ENCODE measurements at places on chromosomes 11 and 22.
A peak's percentile ranks its signal among the peaks of the same experiment; 100 is the strongest.

DNA sequence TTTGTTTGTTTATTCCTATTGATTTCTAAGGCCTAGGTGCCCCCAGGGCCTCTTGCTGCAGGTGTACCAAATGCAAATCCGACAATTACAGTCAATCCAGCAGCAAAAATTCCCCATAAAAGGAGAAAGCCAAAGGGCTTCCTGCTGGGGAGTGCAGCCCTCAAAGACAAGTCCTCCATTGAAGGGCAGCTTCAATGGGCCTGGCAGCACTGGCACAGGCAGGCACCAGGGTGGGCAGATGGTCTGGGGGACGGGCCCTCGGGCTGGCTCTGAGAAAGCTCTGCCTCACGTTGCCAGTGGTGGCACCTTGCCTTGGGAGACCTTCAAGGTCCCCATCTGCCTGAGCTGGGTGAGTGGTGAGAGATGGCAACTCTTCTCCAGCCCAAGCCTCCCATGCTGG lies 128.0 kb downstream of the DSCAML1 start:
- DNase-seq, result no peak

- DNase-seq, result no peak
Measured at GRCh38 chr22:24001314-24001713, 3.9 kb downstream of the GSTT4 start.

GRCh38 chr11:57309106-57310059 lies 15.4 kb downstream of the TNKS1BP1 start:
- DNase-seq, result no peak

GRCh38 chr11:133901316-133901715 lies 55.5 kb downstream of the IGSF9B start:
- DNase-seq, result no peak

- no peak for DNase-seq
Measured at GRCh38 chr22:49232319-49233067, 595.2 kb downstream of the BRD1 start.

- no peak for DNase-seq
Measured at GRCh38 chr22:16387088-16387487, 205.5 kb downstream of the CCT8L2 start.

- DNase-seq, result no peak
Measured at GRCh38 chr11:14541192-14541947, 21.2 kb upstream of the PSMA1 start.

DNA sequence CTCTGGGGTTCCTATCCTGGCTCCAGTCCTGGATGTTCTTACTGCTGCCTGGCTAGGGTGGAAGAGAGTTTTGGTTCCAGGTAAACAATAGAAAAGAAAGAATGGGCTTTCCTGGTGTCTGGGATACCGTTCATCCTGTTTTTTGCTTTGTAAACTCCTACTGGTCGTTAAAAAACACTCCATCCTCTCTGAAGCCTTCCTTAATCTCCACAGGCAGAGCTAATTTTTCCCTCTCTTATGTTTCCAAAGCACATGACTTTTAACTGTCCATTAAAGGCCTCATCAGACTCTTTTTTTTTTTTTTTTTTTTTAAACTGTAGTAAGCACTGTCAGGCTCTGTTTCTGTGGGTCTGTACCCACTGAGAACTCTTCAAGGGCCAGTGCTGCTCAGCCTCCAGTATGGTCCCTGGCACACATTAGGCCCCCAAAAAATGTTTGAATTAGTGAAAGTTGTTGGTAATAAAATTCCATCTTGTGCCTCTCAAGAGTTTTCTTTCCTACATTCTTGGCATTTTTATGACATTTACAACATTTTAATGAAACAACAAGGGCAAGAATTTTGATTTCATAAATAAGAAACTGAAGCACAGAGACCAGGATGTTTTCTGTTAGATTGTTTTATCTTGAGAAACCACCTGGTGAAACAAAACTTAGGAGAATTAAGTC lies 104.2 kb downstream of the TEAD1 start:
- no peak for DNase-seq

- DNase-seq, result no peak
Measured at GRCh38 chr22:34765115-34765514, 300.8 kb upstream of the ISX start.

GRCh38 chr11:92591521-92591920 lies 366.9 kb downstream of the FAT3 start:
- no peak for DNase-seq

GRCh38 chr11:128904656-128905344 lies 13.6 kb downstream of the KCNJ5 start:
- DNase-seq, result no peak

DNA sequence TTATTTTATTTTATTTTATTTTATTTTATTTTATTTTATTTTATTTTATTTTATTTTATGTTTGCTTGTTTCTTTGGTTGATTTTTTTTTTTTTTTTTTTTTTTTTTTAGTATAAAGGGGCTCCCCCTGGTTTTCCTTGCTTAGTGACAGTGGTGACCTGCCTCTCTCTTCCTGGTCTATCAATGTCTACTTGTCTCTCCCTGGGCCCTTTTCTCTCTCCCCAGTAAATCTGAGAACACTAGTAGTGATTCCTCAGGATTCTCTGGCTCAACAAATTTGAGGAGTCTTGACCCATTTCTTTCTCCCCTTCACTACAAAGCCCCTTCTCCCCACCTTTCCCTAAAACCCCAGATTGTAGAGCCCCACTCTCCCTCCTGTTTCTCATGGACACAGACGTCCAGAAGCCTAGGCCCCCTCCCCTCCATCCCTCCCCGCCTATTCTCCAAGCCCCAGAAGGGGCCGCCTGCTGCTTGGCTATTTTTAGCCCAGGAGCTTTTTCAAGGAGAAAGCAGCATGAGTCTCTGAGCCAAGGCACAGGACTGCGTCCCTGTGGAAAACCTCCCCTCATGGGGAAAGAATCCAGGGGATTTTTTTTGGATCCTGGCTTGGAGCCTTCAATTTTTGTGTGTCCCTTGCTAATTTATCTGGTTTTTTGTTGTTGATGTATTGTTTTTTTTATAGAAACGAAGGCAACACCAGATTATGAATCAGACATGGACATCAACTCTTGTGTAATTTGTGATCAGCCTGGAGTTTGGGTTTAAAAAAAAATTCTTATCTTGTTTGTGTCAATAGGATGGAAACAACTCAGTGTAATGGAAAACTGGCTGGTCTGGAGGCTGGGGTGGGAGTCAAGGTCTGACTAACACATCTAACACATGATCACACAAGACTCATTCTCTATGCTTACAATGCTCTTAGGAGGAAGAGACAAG lies 17.5 kb upstream of the ACCSL start:
- DNase-seq, result no peak

GRCh38 chr11:126501641-126502040 lies 146.2 kb downstream of the ST3GAL4 start:
- DNase-seq, result no peak

- DNase-seq, result no peak
Measured at GRCh38 chr22:40578171-40578570, 58.3 kb downstream of the MRTFA start.

GRCh38 chr11:66312549-66313320 lies 4.1 kb downstream of the CD248 start:
- DNase-seq, result peak; percentile 97

- no peak for DNase-seq
Measured at GRCh38 chr11:117618302-117618981, 178.6 kb downstream of the DSCAML1 start.

GRCh38 chr11:57639321-57640067 lies 10.2 kb downstream of the YPEL4 start:
- DNase-seq, result no peak

- no peak for DNase-seq
Measured at GRCh38 chr11:67367761-67368227, 5.6 kb downstream of the CLCF1 start.

GRCh38 chr11:93020248-93021046 lies 51.0 kb downstream of the MTNR1B start:
- no peak for DNase-seq

DNA sequence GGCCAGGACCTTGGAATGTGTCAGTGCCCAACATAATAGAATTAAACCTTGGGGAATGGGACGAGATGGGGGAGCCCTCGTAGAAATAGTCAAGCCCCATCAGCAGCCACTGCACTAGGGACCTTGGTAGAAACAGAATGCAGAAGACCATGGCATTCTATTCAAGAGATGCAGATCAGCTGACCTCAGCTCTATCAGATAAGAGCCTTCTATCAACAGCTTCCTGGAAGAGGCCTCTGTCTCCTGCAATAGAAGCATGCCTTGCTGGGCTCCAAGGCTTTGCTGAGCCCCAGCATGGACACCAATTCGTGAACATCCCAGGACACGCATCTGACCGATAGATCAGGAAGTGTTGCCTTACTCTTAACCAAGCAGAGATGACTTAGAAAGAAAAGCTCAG lies 27.5 kb upstream of the FLI1 start:
- no peak for DNase-seq

DNA sequence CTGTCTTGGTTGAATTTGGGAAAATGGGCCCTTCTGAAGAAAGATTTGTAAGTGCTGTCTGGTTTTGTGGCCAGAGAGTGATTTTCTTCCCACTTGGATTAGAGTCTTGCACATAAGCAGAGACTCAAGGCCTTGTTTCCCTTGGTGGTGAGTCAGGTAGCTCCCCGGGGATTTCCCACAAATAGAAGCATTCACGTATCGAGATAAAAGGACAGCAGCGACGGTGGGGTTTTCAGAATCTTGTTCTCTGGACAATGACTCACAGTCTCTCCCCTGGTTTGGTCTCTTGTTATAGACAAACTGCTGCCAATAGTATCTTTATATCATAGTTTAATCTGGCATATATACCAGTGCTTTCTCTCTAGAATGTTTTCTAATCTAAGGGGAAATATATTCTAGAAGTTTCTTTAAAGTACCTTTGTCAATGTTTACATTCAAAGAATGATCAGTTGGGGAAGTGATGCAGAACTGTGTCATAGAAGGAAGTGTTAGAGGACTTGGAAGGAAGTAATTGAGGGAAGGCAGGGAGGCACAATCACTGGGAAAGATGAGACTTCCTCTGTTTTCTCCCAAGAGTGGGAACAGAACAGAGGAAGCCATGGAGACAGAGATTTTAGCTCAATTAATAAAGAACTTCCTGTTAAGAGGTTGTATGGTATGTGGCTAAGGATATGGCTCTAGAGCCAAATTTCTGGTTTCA lies 18.1 kb downstream of the POLA2 start:
- peak; percentile 31 for DNase-seq

GRCh38 chr11:108939135-108939534 lies 274.3 kb downstream of the DDX10 start:
- DNase-seq, result no peak

GRCh38 chr11:102946237-102946636 lies 9.3 kb downstream of the MMP13 start:
- DNase-seq, result no peak

DNA sequence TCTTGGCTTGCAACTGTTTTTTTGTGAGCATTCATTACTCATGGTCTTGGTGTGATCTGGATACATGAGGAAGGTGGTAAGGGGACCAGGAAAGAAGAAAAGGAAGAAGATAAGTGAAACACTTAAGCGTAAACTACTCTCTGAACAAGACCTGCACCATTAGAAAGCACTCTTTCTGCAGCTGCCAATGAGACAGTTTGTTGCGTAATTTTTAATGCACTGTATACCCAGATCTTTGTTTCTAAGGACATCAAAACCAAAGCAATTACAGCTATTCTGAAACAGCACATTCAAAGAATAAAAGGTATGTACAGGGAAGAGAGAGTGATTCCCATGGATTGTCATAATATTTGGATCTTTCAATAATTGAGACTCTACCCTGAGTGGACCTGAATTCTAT lies 147.4 kb downstream of the BLID start:
- no peak for DNase-seq

GRCh38 chr11:47775240-47775869 lies 8.2 kb upstream of the FNBP4 start:
- DNase-seq, result no peak

DNA sequence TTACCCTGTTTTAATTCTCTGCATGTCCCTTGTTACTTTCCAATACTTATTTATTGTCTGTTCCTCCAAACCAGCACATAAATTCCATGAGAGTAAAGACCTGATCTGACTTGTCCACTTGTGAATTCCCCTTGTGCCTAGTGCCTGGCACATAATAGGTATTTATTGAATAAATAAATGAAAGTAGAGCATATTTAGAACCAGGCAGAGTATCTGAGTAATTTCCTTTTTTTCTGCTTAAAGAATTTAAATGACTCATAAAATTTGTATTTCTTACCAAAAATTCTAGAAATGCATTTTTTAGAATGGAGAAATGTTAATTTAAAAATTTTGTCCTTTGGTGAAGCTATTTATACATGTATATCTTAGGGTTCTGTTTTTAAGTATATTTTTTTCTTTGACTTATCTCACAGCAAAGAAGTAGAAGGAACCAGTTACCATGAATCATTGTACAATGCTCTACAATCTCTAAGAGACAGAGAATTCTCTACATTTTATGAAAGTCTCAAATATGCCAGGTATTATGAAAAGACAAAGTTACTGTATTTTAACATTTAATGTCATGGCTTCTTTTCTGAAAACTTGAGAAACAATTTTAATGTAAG lies 96.8 kb downstream of the ATM start:
- no peak for DNase-seq

DNA sequence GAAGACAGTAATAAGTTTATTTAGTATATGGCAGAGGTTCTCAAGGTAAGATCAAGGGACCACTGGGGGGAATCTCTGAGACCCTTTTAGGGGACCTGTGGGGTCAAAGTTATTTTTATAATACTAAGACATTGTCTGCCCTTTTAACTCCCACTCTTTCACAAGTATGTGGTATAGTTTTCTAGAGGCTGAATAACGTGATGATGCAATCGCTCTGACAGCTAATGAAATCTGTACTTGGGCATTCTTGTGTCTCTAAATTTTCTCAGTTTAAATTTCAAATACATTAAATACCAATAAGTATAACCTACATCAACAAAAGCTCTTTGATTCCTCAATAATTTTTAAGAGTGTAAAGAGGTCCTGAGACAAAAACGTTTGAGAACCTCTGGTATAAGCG lies 147.9 kb downstream of the ATG16L2 start:
- no peak for DNase-seq

GRCh38 chr11:15471895-15472799 lies 357.4 kb downstream of the INSC start:
- no peak for DNase-seq

DNA sequence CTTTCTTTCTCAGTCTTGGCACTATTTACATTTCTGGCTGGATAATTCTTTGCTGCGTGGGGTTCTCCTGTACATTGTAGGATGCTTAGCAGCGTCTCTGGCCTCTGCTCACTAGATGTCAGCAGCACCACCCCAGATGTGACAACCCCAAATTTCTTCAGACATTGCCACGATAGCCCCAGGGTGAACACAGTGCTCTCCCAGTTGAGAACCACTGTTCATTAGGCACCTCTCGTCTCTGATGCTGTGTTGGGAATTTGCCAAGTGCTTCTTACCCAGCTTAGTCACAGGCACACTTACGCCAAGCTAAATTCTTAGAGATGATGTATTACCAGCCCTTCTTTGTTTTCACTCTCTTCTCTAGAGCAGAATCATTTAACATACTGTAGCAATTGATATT lies 9.4 kb downstream of the TRIM6 start:
- DNase-seq, result no peak

- no peak for DNase-seq
Measured at GRCh38 chr11:61854206-61854895, 26.3 kb downstream of the FADS2 start.

DNA sequence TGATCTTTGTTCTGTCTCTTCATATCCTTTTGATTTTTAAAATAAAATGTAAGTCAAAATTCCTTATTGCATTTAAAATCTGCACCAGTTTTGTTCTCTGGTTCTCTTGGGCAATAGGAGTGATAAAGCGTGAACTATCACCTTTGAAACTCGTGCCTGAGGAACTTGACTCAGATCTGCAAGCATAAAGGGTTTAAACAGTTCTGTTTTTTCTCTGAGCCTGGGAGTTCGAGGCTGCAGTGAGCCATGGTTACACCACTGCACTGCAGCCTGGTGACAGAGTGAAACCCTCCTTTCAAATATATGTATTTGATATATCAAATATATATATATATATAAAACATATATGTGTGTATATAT lies 38.9 kb upstream of the CLMP start:
- no peak for DNase-seq
